ENCODE measurements at places on chromosomes 11 and 22.

DNA sequence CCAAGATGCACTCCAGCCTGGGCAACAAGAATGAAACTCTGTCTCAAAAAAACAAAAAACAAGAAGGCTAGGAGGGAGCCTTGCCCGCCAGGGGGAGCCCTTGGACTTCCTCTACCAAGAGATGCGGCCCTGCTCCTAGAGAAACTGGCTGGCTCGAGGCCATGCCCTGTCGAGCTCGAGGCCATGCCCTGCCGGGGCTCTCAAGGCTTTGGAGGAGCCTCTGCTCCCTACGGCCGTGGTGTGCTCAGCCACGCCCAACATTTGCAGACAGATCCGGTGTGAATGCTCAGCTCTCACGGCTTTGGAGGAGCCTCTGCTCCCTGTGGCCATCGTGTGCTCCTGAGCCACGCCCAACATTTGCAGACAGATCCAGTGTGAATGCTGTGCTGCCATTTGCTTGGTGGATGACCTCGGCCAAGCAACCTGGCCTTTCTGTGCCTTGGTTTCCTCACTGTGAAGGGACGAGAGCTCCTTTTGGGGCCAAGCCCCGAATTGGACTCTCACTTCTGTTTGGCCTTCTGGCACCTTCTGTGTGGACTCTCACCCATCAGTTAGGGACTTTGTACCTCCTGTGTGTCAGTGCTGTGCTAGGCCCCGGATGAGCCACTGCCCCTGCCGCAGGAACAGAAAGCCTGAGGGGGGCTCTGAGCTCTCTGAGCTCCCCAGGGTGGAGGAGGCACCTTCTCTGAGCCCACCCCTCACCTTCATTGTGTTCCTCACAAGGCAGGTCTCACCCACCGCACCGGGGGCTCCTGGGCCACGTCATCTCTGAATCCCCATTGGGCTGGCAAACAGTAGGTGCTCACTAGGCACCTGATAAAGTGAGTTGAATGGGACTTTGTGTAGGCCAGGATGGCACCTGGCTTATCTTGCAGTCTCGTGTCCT is 14.1 kb downstream of the C11orf24 start:
- peak; percentile 97 for DNase-seq

- no peak for DNase-seq
Measured at GRCh38 chr22:29308791-29309262, 2.4 kb downstream of the GAS2L1 start.

GRCh38 chr11:117985953-117986887 is at the start of gene IL10RA:
TSS of gene IL10RA (plus strand) at chr11:117986394. CDS start at chr11:117986468, 74 bp downstream.
- DNase-seq, result peak; percentile 82

- no peak for DNase-seq
Measured at GRCh38 chr11:46247659-46248058, 29.8 kb upstream of the CREB3L1 start.

- no peak for DNase-seq
Measured at GRCh38 chr11:67409781-67410368, 5.6 kb upstream of the CARNS1 start.

DNA sequence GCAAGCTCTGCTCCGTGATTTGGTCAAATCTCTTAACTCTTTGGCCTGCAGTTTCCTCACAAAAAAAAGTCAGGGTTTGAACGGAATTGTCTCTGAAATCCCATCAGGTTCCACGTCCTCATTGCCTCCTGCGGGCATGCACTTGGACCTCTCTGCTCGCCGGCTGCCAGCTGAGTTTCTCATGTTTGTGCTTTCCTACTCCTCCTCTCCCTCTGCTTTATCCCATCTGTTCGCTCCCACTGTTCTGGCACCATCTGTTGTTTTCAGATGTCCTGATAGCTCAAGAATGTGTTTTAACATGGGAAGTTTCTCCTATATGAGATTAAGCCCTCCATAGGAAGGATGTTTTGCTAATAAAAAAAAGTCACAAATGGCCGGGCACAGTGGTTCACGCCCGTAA is 49.4 kb upstream of the ARHGAP42 start:
- DNase-seq, result no peak

- no peak for DNase-seq
Measured at GRCh38 chr22:45636683-45637082, 35.0 kb upstream of the ATXN10 start.

DNA sequence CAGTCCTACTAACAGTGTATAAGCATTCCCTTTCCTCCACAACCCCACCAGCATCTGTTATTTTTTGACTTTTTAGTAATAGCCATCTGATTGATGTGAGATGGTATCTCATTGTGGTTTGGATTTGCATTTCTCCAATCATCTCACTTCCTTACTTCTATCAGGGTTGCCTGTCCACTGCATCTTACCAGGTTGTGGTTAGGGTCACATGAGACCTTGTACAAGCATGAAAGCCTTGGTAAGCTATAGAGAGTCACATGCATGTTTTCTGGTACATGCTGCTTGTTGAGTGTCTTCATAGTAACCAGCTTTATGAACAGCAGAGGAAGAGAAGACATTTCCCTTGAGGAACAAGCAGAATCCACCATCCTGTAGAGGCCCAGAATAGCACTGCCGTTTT is 102.9 kb upstream of the PAX6 start:
- DNase-seq, result no peak

DNA sequence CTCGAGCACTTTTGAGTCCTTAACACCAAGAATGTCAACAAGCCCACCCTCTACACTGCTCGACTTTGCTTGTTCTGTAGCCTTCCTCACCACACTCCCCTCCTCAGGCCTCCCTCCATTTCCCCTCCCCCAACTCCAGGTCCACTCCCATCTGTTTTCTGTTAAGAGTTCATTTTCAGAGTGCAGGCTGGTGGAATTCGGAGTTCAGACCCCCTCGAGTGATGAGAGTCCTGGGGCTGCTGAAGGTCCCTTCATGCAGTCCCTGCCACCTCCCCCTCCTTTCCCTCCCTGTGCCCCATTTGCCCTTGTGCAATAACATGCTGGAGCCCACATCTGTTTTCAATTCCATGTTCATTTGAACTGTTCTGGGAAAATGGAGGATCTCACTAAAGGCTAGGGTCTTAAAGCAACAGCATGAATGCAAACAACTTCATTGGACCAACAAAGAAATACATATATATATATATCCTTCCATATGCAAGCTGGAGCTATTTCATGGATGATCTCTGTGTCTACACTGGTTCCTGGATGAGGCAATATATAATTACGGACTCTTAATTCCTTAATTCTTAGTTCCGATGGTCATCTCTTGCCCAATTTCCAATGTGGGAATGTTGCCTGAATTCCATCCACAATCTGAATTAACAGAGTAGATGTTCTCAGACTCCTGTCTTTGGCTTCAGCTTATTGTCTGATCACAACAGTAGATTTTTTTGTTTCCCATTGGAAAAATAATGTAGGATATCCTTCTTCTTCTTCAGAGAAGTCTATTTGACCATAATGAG is 340.4 kb downstream of the ETS1 start:
- DNase-seq, result no peak

DNA sequence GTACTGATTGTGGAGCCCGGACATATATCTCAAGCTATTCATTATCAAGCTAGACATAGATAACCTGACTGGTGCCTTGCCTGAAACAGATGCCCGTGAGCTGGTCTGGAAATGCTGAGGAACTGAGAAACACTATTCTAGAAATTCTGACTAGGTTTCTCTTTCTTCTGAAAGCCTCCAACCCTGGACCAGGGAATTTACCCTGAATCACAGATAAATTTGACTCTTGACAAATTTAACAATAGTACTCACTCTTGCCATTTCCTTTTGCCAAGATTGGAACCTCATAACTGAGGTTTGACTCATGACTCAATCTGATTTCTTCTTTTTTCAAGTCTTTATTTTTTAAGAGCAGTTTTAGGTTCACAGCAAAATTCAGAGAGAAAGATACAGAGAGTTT is 189.6 kb upstream of the SYN3 start:
- no peak for DNase-seq

- no peak for DNase-seq
Measured at GRCh38 chr22:24455751-24456426, 28.5 kb downstream of the ADORA2A start.

DNA sequence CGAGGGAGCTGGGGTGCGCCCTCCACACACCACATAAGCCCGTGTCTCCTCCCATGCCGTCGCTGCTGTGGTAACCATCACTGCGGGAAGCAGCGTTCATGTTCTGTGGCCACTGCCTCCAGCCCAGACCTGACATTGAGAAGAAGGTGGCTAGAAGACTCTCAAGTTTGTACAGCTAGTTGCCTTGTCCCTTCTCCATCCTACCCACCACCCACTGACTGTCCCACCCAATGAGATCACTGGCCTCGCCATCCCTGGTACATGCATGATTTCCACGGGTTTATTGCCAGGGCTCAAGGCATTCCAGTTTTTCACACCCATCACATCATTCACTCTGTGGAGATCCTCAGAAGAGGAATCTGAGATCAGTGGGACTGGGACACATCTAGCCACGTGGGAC is 33.0 kb downstream of the AHNAK start:
- DNase-seq, result no peak

GRCh38 chr22:17446698-17447097 is 77.4 kb downstream of the CECR2 start:
- DNase-seq, result no peak

GRCh38 chr11:68201492-68201891 is 11.6 kb downstream of the KMT5B start:
- DNase-seq, result no peak

DNA sequence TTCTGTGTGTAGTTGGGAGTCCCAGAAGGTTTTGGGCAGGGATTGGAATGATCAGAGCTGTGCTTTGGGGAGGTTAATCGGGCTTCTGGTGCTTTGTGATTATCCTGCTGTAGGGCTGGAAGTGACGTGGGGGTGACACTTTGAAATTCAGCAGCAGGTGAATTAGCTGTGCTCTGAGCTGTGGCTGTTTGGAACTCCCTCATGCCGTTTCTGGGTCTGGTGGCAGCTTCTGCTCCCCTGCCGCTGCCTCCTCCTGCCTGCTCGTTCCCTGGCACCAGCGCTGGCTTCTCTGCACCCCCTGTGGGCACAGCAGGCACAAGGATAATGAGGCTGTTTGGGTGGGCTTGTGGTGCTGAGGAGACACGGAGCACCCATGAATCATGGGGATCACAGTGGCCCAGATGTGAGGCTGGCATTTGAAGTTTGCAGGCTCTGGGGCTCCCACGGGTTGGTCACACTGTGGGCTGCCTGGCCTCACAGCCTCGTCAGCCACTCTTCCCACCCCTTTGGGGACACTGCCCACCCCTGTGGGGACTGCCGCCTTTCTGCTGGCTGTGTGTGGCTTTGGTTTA is 49.7 kb downstream of the TBC1D22A start:
- DNase-seq, result no peak

DNA sequence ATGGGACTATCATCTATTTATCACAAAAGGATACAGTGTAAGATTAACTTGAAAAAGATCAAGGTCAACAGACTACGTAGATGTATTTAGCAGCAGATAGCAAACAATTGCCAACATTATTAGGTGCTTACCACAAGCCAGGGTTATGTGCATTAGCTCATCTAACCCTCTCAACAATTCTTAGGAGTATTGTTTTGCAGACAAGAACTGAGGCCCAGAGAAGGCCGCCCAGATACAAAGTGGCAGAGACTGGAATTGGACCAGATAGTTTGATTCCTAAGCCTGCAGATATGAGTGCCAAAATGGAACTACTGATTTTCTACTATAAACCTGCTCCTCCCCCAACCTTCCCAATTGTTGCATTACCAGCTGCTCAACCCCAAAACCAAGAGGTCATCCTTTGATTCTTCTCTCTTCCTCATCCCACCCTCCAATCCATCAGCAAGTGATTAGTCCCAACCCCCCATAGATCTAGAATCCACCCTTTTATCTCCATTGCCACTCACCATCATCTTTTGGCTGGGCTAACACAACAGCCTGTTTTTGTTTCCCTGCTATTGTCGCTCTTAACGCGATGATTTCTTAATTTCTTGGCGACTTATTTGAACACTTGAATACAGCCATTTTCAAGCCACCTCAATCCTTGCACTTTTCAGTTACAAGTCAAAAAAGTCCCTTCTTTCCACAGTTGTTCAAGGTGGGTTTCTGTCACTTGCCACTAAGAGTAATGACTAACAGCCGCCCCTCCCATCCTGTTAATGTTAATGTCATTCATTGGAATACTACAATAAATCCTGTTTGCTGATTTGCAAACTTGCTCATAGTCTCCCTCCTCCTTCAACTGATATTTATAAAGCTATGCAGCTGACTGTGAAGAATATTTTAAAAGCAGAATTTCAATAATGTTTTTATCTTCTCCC is 2.7 kb downstream of the TMEM123 start:
- no peak for DNase-seq

GRCh38 chr11:34174412-34175041 is 69.1 kb downstream of the NAT10 start:
- DNase-seq, result peak; percentile 94

DNA sequence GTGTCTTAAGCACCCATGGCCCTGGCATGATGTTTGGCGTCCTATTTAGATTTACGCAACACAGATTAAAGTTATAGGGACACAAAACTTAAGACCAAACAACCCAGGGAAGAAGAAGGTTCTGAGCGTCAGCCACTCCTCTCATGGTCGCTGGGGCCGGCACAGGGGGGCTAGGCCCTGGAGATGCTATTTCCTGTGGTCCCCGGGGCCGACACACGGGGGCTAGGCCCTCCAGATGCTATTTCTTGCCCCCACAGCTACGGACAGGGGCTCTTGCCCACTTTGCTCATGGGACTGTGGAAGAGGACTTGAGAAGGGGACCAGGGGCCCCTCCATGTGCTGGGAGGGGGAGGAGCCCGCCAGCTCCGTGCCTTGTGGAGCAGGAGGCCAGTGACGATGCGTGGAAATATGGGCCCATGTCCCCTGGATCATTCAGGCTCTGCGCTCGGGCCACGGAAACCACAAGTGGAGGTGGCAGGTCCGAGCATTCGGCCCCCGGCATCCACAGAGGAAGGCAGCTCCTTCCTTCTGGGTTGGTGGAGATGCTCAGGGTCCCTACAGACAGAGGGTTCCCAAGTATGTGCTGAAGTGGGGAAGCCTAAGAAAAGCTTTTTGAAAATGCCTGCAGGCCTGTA is 711.1 kb downstream of the BRD1 start:
- no peak for DNase-seq

DNA sequence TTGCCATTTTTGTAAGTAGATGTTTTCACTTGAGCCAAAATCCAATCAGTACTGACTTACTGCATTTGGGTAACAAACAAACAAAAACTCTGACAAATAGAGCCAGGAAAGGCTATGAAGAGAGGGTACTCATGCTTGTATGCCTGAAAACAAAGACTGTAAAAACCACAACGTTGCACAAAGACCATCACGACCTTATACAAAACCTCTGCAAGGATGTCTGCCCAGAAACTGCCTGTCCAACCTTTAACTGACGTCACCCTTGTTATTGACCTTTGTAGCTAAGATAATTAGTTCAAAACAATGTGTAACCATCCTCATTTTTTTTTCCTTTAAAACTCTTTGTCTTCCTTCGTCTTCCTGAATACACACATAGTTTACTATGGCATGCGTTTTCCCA is 804 bp upstream of the CREBZF start:
- DNase-seq, result no peak

DNA sequence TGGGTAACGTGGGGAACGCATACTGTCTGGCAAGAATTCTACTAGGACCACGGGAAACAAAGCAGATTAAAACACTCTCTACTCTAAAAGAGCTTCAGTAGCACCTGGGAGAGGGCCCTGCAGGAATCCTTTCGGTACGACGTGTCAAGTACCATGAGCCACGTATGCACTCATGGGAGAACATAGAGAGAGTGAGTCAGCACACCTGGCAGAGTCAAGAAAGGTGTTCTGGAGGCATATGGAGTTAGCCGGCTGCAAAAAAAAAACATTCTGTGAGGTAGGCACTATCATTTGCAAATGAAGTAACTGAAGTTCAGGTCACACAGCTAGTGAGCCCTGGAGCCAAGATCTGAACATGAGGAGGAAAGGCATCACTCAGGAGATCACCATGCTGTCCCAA is 71.1 kb upstream of the BID start:
- no peak for DNase-seq

- DNase-seq, result no peak
Measured at GRCh38 chr11:96179905-96180304, 163.1 kb downstream of the MAML2 start.

- peak; percentile 65 for DNase-seq
Measured at GRCh38 chr11:128039140-128040021, 548.0 kb downstream of the ETS1 start.
